Progenitor cell of endocrine pancreas (in vitro differentiated cells): ENCODE measurements at places on chromosomes 7 and 10.

GRCh38 chr7:12655161-12655560 lies 32.3 kb upstream of the ARL4A start:
- no peak for DNase-seq

DNA sequence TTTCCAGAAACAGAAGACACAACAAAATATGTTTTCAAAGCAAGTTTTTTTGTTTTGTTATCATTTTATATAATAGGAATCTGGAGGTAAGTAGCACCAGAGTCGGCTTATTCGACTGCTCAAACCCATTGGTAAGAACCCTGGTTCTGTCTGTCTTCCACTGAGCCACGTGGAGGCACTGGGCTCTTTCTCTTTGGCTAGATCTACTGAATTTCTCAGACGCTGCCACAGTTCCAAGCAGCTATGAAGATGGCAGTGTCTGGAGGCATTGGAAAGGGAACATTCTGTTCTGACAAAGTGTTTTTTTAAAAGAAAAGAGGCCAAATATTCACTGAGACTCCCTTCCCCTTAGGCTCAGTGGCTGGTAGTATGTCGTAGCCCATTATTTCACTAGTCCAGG lies 338.8 kb downstream of the NRG3 start:
- DNase-seq, result no peak

DNA sequence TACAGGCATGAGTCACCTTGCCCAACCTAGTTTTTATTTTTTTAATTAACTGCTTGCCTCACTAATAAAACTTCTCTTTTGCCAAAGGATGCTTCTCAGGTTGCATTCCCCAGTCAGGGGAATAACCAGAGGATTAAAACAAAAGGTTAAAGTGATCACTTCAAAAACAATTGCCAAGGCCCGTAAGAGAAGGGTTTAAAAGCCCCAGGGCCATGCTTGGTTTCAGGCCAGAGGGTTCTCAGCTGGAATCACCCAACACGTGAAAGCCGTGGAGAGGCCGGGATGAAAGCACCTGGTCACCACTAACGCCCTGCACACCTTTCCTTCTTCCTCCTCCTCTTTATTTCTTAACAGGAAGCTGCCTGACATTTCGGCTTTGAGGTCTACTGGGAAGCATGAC lies 587.5 kb downstream of the PTPRN2 start:
- no peak for DNase-seq

DNA sequence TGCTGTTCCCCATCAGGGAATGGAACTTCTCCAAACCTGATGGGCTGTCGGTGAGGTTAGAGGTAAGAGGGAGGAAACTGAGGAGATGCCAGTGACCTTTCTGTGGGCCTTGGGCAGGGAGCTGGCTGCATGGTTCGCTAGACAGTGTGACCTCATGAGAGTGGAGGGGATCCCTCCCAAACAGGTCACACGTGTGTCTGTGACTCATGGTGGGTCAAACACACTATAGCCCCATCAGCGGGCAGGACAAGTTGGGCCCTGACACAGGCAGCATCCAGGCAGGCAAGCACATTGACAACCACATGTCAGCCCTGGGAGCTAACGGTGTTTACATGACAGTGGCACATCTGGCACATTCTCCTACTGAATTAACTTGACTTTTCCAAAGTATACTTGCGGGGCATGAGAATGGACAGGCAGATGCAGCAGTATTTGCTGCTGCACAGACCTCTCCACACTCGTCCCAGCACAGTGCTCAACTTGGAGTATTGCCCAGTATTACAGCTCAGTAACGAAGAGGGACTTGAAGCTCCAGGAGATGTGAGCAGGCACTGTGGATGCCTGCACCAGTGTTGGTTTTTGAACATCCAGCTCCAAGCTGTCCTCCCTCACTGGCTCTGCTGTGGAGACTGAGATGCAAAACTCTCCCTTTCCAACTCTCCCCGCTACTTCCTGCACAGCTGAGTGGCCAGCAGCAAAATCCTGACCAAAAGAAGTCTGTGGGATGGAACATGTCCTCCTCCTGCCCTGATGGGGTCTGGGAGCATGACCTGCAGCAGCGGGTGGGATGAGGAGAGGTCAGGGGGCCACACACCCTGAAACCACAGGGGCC lies 199.6 kb downstream of the WDR37 start:
- no peak for DNase-seq

GRCh38 chr7:47446871-47447466 lies 134.9 kb downstream of the TNS3 start:
- no peak for DNase-seq

DNA sequence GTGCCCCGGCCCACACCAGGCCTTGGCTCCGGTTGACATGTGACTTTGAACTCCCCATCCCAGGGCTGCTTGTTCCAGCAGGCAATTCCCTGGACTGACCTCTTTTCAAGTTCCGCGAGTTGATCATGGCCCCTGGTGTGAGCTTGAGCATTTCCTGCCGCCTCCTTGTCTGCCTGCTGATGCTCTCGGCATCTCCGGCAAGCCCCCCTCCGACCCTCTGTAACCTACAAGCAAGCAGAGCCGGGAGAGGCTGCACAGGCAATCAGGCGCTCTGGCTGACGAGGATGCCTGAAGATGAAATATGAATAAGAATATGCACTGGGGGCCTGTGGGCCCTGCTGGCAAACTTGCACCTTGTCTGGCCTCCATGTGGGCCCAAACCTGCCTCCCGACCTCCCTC lies 304.9 kb upstream of the MKI67 start:
- no peak for DNase-seq

- DNase-seq, result no peak
Measured at GRCh38 chr7:74493295-74493694, 39.6 kb downstream of the GTF2IRD1 start.

GRCh38 chr7:234051-234707 lies 41.8 kb downstream of the FAM20C start:
- no peak for DNase-seq

- no peak for DNase-seq
Measured at GRCh38 chr10:11175823-11176243, 158.2 kb downstream of the CELF2 start.

GRCh38 chr7:37083311-37084096 lies 359.2 kb upstream of the AOAH start:
- no peak for DNase-seq

- DNase-seq, result no peak
Measured at GRCh38 chr10:115030483-115031200, 62.5 kb upstream of the ATRNL1 start.

- no peak for DNase-seq
Measured at GRCh38 chr10:48554656-48555055, 50.2 kb downstream of the ARHGAP22 start.

DNA sequence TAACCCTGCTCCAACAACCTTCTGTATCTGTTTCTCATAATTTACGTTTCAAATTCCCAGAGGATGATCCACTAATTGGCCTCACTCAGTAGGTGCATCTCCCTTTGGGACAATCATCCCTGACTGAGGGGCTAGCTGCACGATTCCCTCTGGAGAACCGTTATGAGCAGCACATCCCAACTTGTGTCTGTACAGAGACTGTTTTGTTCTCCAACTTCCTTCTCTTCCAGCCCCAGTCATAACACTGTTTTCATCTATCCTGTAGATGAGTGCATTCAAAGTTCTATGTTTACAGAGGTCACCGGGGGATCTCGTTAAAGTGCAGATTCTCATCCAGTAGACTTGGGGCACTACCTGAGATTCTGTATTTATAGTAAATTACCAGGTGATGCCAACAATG lies 187.2 kb downstream of the REEP3 start:
- no peak for DNase-seq

- DNase-seq, result no peak
Measured at GRCh38 chr7:90919816-90920215, 323.7 kb downstream of the CDK14 start.

- no peak for DNase-seq
Measured at GRCh38 chr10:7264313-7264756, 146.5 kb downstream of the SFMBT2 start.

GRCh38 chr10:35909121-35909720 lies 267.1 kb upstream of the FZD8 start:
- DNase-seq, result no peak

- no peak for DNase-seq
Measured at GRCh38 chr7:72244826-72245398, 167.2 kb downstream of the CALN1 start.

GRCh38 chr10:34175121-34175520 lies 640.0 kb downstream of the PARD3 start:
- DNase-seq, result no peak

GRCh38 chr7:128997181-128997580 lies 57.7 kb downstream of the TNPO3 start:
- DNase-seq, result no peak

DNA sequence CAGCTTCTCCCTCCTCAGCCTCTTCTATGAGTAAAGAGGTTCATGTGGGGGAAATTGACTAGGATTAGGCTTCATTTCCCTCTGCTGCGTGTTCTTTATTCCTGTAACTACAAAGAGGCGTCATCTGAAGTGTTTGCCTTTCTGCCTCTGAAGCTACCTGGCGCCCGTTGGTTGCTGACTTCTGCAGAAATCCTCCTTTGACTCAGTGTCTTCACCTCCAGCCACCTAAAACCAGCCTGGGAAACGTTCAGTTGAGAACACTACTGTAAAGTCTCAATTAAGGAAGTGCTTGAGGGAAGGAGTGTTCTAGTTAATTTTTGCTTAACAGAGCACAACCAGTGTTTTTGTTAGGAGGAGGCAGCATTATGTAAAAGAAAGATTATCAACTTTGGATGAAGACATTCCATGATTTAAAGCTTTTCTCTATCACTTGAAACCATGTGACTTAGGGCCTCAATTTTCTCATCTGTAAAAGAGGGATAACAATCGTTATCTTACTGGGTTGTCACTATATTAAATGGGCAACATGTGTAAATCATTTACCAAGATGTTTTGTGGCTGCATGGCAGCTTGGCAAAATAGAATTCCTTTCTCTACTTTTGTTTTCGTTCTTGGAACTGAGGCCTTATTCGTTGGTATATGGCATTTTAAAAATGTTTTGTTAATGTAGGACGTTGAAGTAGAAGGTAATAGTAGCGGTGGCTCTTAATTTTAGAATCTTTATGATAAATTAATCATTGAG lies 642.9 kb downstream of the SDK1 start:
- no peak for DNase-seq

GRCh38 chr7:118839515-118839914 lies 615.0 kb downstream of the ANKRD7 start:
- DNase-seq, result no peak

GRCh38 chr10:36515319-36515718 lies 610.1 kb upstream of the ANKRD30A start:
- DNase-seq, result no peak

DNA sequence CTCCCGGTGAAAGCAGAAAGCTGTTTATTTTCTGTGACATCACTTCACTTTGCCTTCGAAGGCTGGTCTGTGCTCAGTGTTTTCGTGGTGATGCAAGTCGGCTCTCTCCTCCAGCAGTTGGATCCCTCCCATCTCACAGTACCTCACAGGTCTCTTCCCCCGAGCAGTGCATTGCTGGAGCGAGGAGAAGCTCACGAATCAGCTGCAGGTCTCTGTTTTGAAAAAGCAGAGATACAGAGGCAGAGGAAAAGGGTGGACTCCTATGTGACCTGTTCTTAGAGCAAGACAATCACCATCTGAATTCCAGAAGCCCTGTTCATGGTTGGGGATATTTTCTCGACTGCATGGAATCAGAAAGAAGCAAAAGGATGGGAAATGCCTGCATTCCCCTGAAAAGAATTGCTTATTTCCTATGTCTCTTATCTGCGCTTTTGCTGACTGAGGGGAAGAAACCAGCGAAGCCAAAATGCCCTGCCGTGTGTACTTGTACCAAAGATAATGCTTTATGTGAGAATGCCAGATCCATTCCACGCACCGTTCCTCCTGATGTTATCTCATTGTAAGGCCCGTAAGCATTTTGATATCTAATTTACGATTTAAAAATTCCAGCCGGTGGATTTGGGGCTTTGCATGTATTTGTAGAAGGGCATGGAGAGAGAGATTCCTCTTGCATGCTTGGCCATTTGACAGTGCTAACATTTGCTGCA lies at the start of gene LGI1:
TSS of gene LGI1 (plus strand) at position 136 of the 707 bp plus-strand sequence. CDS start at position 345, 209 bp downstream.
- DNase-seq, result no peak
